ENCODE measurements at places on chromosomes 3 and 15.

DNA sequence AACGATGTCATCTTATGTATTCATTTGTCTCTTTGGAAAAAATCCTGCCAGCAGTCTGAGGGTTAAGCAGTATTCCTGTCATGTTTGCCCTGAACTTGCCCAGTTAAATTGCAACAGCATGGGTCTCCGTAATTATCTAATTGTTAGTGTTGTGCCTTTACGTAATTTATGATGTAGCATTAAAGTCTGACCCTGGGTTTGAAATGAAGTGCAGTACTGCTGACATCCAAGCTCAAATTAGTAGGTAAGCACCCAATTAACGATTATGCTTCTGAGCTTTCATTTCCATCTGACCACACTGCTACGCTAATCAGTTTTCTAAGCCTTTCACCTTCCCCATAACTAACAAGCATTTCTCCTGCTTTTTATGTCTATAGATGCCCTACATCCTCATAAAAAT is 241.8 kb downstream of the ARRDC4 start:
- no peak for DNase-seq

DNA sequence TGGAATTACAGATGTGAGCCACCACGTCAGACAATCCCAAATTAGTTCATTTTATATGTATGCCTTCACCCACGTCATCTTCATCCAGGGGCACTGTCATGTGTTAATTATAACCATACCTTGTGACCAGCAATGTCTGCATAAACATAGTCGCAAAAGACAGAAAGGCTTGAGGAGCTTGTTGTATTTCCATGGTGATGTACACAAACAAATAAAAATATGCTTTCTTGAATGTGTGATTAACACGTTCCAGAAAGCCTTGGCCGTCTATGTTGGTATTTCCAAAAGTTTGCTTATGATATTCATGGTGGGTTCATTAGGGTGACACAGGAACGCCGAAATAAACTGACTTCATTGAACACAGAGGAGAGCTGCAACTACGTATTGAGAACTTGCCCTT is 524.7 kb upstream of the ZNF717 start:
- no peak for DNase-seq

DNA sequence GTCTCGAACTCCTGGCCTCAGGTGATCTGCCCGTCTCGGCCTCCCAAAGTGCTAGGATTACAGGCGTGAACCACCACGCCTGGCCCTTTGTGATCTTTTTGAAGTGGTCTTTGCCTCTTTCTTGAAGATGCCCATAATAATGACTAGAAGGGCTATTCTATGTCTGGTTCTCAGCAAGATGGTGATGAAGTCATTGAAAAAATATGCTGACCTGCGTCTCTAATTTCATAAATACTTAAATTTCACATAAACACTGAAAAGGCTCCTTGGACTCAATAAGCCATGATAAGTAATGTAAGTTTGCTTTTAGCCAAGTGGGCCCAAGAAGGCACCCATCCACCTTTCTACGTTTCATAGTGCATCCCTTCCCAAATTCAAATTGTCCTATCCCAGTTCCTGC is 775 bp upstream of the MAPK6 start:
- no peak for DNase-seq

DNA sequence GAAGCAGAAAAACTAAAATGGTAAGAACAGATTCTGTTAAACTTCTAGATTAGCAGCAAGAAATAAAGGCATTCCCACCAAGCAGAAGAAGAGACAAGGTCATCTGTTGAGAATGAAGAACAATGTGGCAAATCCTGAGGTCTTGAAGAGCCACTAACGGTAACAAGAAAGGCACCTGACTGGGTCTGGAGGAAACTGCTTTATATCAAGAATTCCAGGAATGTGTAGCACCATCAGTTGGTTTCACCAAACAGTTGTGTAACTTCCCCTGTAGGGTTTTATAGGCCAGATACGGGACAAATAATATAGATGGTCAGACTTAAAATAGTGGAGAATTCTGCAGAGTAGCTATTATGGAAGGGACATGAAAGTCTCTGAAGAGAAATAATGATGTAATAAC is 57.3 kb downstream of the ACAP2 start:
- DNase-seq: no peak

DNA sequence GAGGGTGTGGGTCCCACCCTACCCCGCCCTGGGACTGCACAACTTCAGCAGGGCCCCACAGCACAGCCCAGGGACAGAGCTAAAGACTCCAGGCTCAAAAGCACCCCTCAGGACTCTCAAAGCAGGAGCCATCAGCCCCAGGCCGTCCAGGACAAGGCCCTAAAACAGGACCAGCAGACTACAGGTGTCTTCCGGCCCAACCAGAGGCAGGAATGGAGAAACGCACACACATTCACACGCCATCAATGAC is 26.1 kb downstream of the ATRIP start:
- DNase-seq: no peak

GRCh38 chr3:175193815-175194518 is 334.8 kb downstream of the NAALADL2 start:
- DNase-seq: no peak

GRCh38 chr3:69240651-69241568 is 118.5 kb upstream of the LMOD3 start:
- DNase-seq: no peak

DNA sequence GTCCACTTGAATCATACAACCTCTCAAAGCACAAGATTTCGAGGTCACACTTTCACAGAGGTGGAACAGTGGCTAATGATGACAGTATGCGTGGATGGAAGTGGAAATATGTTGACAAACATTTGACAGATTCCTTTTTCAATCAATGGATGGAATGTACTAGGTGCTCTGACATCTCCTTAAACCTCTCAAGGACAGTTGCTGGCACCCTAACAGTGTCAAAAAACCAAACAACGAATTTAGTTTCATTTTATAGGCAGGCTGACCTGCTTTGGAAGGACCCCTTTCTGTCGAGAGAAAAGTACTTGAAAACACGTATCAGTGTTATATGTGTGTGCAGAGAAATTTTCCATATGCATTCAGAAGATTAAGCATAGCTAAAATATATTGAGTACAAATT is 779.8 kb upstream of the LMCD1 start:
- no peak for DNase-seq

DNA sequence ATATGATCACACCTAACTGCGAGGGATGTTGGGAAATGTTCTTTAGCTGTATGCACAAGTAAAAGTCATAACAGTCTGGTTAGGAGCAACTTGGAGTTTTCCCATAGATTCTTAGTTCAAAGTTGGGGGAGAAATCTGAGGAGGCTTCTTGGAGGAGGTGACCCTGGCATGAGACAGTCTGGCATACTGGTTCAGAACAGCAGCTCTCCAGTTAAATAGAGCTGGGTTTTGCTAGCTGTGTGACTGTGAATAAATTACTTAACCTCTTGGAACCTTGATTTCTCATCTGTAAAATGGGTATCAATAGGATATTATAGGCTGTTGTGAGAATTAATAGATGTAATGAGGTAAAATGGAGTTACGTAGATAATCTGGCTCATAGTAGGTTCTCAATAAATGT is 49.1 kb upstream of the DGKG start:
- no peak for DNase-seq

- DNase-seq: no peak
Observed at GRCh38 chr3:77362936-77363335, 323.0 kb downstream of the ROBO2 start.

DNA sequence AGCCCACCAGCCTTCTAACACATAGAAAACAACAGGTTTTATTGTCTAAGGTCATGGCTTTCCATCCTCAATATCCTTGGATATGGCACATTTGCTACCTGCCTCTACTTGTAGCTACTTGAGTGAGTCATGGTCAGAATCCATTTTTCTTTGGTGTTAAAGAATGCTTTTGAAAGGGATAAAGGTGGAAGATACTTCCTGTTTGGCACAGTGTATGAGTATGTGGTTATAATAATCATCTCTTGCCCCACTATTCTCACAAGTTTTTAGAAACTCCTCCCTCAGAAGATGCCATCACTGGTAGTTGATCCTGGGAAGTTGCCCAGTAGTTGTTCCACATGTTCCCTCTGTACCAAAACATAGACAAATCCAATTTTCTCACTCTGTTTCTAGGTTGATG is 508.6 kb upstream of the IL12A start:
- DNase-seq: no peak

- no peak for DNase-seq
Observed at GRCh38 chr3:62805580-62806277, 69.5 kb downstream of the CADPS start.

GRCh38 chr3:41874022-41874421 is 87.9 kb downstream of the ULK4 start:
- no peak for DNase-seq

Measured in stimulated activated naive CD8-positive, alpha-beta T cell treated with anti-CD3 and anti-CD28 coated beads, Interleukin-15, Interleukin-2, amounts not matched to agents 100 U/mL and 50 U/mL, for 24 hours (primary cell).